ENCODE measurements at places on chromosomes 1 and 21. TPM values are rescaled to one million over a fixed set of nuclear protein-coding genes. Genes with fewer than 3 reads are reported as not detected.
A peak's percentile ranks its signal among the peaks of the same experiment; 100 is the strongest.

CTSE gene
- 1.1 TPM for total RNA-seq

S100A8 gene
- total RNA-seq, result 19.1 TPM

ABCB10 gene
- 9.2 TPM for total RNA-seq

KIAA0040 gene
- total RNA-seq, result 37.3 TPM

FCRL4 gene
- total RNA-seq, result not detected

GBP2 gene
- 12.3 TPM for total RNA-seq

ZNF684 gene
- 9.7 TPM for total RNA-seq

TMOD4 gene
- total RNA-seq, result not detected

- no peak overlapping the region for H3K4me3 ChIP-seq
- peaks cover 10% of the 10 kb centered on the region for H3K4me1 ChIP-seq
- peak overlapping the region; percentile 84 for H3K27ac ChIP-seq
- H3K36me3 ChIP-seq, result peaks cover under 1% of the 10 kb centered on the region
These were observed 127.4 kb downstream of the PATJ start for GRCh38 chr1:61869691-61870109.

DNA sequence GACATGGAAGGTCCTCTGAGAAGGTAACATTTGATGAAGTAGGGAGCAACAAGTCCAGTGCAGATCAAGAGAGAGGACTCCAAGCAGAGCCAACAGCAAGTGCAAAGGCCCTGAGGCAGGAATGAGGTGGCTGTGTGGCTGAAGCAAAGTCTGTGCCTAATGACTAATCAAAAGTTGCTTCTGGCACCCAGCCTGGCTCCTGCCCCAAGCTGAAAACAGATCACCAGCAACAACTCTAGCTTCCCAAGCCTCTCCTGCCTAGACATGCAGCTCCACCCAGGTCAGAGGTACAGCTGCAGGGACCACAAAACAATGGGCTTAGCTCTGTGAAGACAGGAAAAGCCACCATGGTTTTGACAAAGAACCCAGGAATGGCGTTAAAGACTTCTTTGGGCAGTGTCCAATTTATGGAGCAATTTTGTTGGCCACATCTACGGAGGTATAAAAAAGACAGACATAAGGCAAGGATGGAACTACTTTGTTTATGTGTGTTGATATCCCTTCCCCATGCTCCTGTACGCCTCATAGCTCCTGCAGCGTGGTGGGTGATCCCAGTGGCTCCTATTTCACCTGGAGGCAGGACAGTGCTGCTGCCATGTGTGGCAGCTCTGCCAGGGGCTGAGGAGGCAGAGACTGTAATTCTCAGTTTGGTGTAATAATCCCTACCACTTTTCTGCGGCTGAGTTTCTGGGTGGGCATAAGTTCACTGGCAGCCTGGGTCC is 26.4 kb upstream of the IGSF3 start:
- H3K27ac ChIP-seq, result no peak overlapping the region
- H3K4me3 ChIP-seq, result no peak overlapping the region
- H3K36me3 ChIP-seq, result no peaks in the 10 kb centered on the region
- no peaks in the 10 kb centered on the region for H3K4me1 ChIP-seq
- no peak for DNase-seq

- H3K36me3 ChIP-seq, result no peaks in the 10 kb centered on the region
- no peak for DNase-seq
- peak overlapping the region; percentile 89 for H3K27ac ChIP-seq
These were observed 479 bp downstream of the SELENOF start for GRCh38 chr1:86913399-86913895.

GRCh38 chr1:6352138-6352563 is 41.4 kb downstream of the ACOT7 start:
- H3K36me3 ChIP-seq, result no peaks in the 10 kb centered on the region
- H3K4me3 ChIP-seq, result no peak overlapping the region
- no peak for DNase-seq

GRCh38 chr1:3348196-3348865 is 106.1 kb upstream of the ARHGEF16 start:
- H3K4me1 ChIP-seq, result no peaks in the 10 kb centered on the region
- no peaks in the 10 kb centered on the region for H3K27me3 ChIP-seq
- H3K4me3 ChIP-seq, result no peak overlapping the region
- H3K36me3 ChIP-seq, result no peaks in the 10 kb centered on the region
- peak overlapping the region; percentile 73 for H3K27ac ChIP-seq

GRCh38 chr1:85340427-85340826 is 64.0 kb upstream of the BCL10 start:
- no peak overlapping the region for H3K4me3 ChIP-seq
- H3K36me3 ChIP-seq, result no peaks in the 10 kb centered on the region
- no peaks in the 10 kb centered on the region for H3K27me3 ChIP-seq
- no peaks in the 10 kb centered on the region for H3K4me1 ChIP-seq
- no peak for DNase-seq

GRCh38 chr1:206687915-206688442 is 3.3 kb downstream of the MAPKAPK2 start:
- no peak overlapping the region for H3K4me3 ChIP-seq
- H3K27me3 ChIP-seq, result no peaks in the 10 kb centered on the region
- DNase-seq, result no peak
- peaks cover 68% of the 10 kb centered on the region for H3K4me1 ChIP-seq
- H3K36me3 ChIP-seq, result no peaks in the 10 kb centered on the region
- peak overlapping the region; percentile 98 for H3K27ac ChIP-seq

GRCh38 chr1:2564815-2565374 is 8.7 kb downstream of the TNFRSF14 start:
- no peaks in the 10 kb centered on the region for H3K4me1 ChIP-seq
- H3K27me3 ChIP-seq, result no peaks in the 10 kb centered on the region
- no peak overlapping the region for H3K27ac ChIP-seq
- H3K36me3 ChIP-seq, result peaks cover 6% of the 10 kb centered on the region
- no peak for DNase-seq

DNA sequence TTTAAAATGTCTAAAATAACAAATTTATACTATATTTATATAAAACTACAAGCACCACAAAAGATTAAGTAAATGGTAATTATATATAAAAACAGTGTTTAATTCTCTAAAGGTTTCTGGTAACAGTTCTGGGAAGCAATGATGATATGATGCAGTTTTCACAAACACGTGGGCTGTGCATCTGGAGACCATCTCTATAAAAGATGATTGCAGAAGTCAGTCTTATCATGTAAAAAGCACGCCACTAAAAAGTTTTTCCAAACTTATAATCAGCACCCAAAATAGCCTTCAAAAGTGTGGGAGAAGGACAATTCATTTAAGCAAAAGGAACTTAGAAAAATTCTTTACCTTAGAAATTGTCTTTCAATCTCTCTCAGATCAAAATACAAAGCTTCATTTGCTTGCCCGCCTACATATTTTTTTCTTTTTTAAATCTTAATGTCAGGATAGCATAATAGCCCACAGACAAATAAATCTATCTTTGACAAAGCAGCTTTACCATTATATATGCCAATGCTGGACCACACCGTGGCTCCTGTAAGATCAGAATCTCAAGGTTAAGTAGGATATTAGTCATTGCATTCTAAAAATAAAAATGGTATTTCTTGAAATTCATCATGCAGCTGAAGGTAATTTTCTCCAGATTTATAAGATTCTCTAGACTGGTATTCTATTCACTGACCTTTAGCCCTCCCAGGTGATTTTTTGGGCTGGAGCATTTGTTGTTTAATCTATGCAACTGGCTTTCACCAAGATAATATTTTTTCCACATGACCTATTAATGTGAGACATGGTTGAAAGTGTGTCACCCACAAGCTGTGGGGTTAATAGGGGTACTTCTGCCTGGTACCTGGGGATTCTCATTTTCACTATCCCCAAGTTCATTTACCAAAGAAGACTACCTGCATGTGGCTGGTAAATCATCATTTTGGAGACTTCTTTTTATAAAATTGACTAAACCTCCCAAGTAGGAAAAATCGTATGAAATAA is 189.6 kb upstream of the ST6GALNAC5 start:
- no peaks in the 10 kb centered on the region for H3K4me1 ChIP-seq
- H3K4me3 ChIP-seq, result no peak overlapping the region
- H3K27ac ChIP-seq, result no peak overlapping the region
- H3K36me3 ChIP-seq, result no peaks in the 10 kb centered on the region
- no peaks in the 10 kb centered on the region for H3K27me3 ChIP-seq

GRCh38 chr1:193462629-193463320 is 276.4 kb upstream of the B3GALT2 start:
- no peaks in the 10 kb centered on the region for H3K27me3 ChIP-seq
- H3K27ac ChIP-seq, result no peak overlapping the region
- no peaks in the 10 kb centered on the region for H3K36me3 ChIP-seq
- no peaks in the 10 kb centered on the region for H3K4me1 ChIP-seq

DNA sequence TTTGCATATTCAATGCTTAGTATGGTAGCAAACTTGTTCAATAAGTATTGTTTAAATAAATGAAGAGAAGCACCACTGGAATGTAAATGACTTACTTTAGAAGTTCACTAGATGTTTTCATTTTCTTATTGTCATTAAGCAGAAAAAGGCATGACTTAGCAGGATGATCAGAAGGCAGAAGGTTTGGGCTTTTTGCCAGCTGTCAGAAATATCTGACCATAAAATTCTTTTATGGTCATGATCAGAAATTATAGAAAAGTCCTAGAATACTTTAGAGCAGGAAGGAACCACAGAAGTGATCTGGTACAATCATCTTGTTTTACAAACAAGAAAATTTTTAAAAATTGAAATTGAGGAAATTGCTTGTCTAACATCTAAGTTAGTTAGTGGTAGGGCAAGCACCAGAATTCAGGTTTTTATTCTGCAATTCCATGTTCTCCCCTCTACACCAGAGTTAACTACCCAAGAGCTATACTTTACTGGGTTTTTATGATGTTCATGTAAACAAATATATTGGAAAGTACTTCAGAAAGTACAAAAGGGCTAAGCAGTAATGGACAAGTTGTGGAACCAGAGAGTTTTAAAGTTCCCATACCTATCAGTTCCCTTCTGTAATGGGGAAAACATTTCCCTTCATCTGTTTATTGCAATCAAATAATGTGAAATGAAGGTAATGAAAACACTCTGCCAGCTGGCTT is 10.1 kb downstream of the FMO5 start:
- no peak for DNase-seq
- H3K36me3 ChIP-seq, result no peaks in the 10 kb centered on the region
- H3K27me3 ChIP-seq, result no peaks in the 10 kb centered on the region
- no peak overlapping the region for H3K4me3 ChIP-seq
- H3K27ac ChIP-seq, result no peak overlapping the region

- H3K27ac ChIP-seq, result no peak overlapping the region
- peaks cover 44% of the 10 kb centered on the region for H3K4me1 ChIP-seq
- H3K36me3 ChIP-seq, result no peaks in the 10 kb centered on the region
- H3K27me3 ChIP-seq, result no peaks in the 10 kb centered on the region
These were observed 9.3 kb downstream of the EFHD2 start for GRCh38 chr1:15418806-15419515.

- H3K4me3 ChIP-seq, result no peak overlapping the region
- no peaks in the 10 kb centered on the region for H3K36me3 ChIP-seq
- H3K4me1 ChIP-seq, result peaks cover 9% of the 10 kb centered on the region
These were observed 5.4 kb upstream of the PSMG1 start for GRCh38 chr21:39188521-39189139.

GRCh38 chr1:168333562-168334276 is 53.0 kb downstream of the TBX19 start:
- H3K27ac ChIP-seq, result no peak overlapping the region
- H3K4me1 ChIP-seq, result no peaks in the 10 kb centered on the region
- no peaks in the 10 kb centered on the region for H3K27me3 ChIP-seq
- no peak for DNase-seq
- no peak overlapping the region for H3K4me3 ChIP-seq

- no peaks in the 10 kb centered on the region for H3K27me3 ChIP-seq
- H3K36me3 ChIP-seq, result no peaks in the 10 kb centered on the region
- H3K4me3 ChIP-seq, result no peak overlapping the region
- H3K27ac ChIP-seq, result no peak overlapping the region
- no peaks in the 10 kb centered on the region for H3K4me1 ChIP-seq
- DNase-seq, result no peak
These were observed 30.0 kb upstream of the RALGPS2 start for GRCh38 chr1:178694923-178695525.

GRCh38 chr1:87712261-87713010 is 383.8 kb downstream of the LMO4 start:
- no peaks in the 10 kb centered on the region for H3K36me3 ChIP-seq
- no peaks in the 10 kb centered on the region for H3K27me3 ChIP-seq
- no peak overlapping the region for H3K27ac ChIP-seq
- DNase-seq, result no peak
- H3K4me3 ChIP-seq, result no peak overlapping the region

DNA sequence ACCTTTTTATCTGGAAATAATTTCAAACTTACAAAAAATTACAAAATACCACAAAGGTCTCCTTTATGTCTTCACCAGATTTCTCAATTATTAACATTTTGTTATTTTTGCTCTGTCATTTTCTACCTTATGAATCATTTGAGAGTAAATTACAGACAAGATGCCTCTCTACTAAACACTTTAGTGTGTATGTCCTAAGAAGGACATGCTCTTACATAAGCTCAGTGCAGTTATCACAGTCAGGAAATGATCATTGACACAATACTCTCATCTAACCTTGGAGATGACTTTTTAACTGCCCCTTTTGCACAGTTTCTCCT is 378.9 kb upstream of the RUNX1 start:
- no peak for DNase-seq
- H3K36me3 ChIP-seq, result no peaks in the 10 kb centered on the region
- peaks cover 12% of the 10 kb centered on the region for H3K4me1 ChIP-seq

GRCh38 chr1:234745276-234745675 is 135.3 kb upstream of the IRF2BP2 start:
- no peak overlapping the region for H3K4me3 ChIP-seq
- no peaks in the 10 kb centered on the region for H3K27me3 ChIP-seq
- DNase-seq, result no peak
- no peaks in the 10 kb centered on the region for H3K36me3 ChIP-seq

GRCh38 chr1:12143631-12144155 is 23.1 kb upstream of the TNFRSF1B start:
- H3K4me1 ChIP-seq, result no peaks in the 10 kb centered on the region
- DNase-seq, result peak; percentile 95
- H3K27me3 ChIP-seq, result no peaks in the 10 kb centered on the region
- H3K27ac ChIP-seq, result peak overlapping the region; percentile 63
- H3K36me3 ChIP-seq, result no peaks in the 10 kb centered on the region

GRCh38 chr21:36125512-36126207 is 9.2 kb upstream of the CBR3 start:
- H3K4me1 ChIP-seq, result no peaks in the 10 kb centered on the region
- H3K4me3 ChIP-seq, result no peak overlapping the region
- no peaks in the 10 kb centered on the region for H3K27me3 ChIP-seq
- H3K36me3 ChIP-seq, result no peaks in the 10 kb centered on the region
- peak; percentile 67 for DNase-seq
- H3K27ac ChIP-seq, result no peak overlapping the region

DNA sequence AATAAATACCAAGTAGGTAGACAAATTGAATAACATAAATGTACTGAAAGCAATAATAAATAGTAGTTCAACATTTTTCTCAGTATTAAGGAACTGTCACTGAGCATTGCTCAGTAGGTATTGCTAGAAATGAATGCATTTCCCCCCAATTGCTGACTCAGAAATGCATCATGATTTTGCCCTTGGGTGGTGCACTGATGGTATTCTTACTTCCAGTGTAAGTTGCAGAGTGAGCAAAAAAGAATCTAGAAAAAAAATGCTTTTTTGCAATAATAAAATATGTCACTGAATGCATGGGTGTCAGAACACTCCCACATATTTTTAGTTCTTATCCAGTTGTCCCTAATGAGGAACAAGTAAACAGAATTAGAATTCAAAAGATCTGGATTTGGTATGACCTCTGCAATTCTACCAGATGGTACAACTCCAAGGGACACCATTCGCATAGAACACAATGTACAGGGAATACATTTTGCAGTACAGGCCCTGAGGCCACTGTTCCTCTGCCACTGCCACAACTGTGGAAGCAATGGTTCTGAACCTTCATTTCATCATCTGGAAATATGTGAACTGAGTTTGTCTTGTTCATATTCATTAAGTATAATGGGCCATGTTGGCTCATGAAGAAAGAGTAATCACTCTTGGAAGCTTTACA is 78.0 kb downstream of the ATP6V1G3 start:
- H3K27me3 ChIP-seq, result no peaks in the 10 kb centered on the region
- no peak overlapping the region for H3K27ac ChIP-seq
- no peak for DNase-seq
- no peaks in the 10 kb centered on the region for H3K4me1 ChIP-seq
- H3K36me3 ChIP-seq, result no peaks in the 10 kb centered on the region
- no peak overlapping the region for H3K4me3 ChIP-seq

Data from right atrium auricular region (tissue), 2 donors.